ENCODE measurements at places on chromosomes 7 and 10.

- no peak for DNase-seq
Observed at GRCh38 chr10:43913676-43914235, 265.1 kb upstream of the ZNF32 start.

DNA sequence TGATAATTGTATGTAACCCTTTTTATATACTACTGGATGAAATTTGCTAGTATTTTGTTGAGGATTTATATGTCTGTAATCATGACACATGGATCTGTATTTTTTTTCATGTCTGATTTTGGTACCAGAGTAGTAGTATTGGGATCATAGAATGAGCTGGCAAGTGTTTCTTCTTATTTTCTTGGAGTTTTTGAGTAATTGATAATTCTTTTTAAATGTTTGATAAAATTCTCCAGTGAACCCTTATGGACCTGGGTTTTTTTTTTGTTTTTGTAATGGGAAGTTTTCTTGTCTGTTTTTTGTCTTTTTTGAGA, 28.4 kb downstream of the ZNF33A start:
- no peak for DNase-seq

DNA sequence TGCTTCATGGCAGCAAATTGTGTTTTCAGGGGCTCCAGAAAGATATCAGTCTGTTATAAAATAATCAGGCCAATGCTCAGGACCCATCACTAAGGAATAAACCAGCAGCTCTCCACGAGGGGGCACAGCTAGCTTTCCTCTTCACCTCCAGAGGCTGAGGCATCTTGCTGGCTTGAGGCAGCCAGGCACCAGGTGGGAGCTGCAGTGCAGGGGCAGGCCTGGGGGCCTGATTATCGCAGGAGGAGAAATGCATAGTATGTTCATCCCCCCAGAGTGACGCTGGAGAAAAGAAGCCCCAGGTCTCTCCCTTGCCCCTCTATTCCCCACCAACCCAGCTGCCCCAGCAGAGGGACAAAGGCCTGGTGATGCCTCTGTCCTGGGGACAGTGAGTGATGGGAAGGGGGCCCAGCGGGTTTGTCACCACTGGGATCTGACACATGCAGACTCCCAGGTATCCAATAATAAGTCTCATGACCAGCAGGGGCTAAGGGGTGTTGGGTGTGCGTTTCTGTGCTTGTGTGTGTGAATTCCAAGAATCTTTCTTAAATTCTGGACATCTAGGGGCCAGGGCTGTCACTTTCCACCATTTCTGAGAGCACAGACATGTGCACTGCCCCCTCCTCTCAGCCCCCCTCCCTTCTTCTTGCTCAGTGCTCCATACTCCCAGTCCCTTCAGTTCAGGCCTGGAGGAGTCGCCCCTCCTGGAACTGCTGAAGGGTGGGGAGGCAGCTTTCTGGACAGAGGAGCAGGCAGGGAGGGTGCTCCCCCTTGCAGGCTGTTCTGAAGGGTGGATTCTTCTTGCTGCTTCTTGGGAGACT, 128.1 kb upstream of the FAM20C start:
- DNase-seq, result peak; percentile 66

GRCh38 chr10:77633376-77633775, 4.2 kb downstream of the KCNMA1 start:
- DNase-seq, result no peak

DNA sequence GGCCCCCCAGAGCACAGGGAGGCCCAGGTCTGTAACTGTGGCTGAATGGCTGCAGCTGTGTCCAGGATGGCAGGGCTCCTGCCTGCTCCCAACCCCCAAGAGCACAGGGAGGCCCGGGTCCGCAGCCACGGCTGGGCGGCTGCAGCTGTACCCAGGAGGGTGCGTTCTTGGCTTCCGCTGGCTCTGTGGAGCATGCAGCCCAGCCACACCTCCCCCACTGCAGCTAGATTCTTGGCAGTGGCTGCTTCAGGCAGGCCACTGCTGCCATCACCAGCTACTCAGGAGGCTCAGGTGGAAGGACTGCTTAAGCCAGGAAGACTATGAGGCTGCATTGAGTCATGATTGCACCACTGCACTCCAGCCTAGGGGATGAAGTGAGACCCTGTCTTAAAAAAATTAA, 27.9 kb downstream of the C7orf25 start:
- peak; percentile 67 for DNase-seq

DNA sequence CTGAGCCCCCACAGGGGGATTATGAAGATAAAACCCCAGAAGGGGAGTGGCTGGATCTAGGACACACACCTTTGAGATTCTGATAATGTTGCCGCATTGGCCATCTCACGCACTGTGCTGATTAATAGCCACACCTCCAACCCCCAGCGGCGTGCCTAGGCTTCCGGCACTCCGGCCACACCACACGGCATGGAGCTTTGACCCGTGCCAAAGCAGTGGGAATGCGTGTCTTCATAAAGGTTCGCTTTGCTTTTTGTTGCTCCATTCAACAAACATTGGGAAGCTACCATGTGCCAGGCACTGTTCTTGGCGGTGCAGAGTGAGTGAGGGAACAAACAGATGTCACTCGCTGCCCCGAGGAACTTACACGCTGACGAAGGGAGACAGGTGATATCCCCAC, 117.6 kb downstream of the TCERG1L start:
- DNase-seq, result no peak

GRCh38 chr7:28661826-28662595, 249.7 kb downstream of the CREB5 start:
- DNase-seq, result no peak

GRCh38 chr10:78178940-78179339, 145.3 kb downstream of the RPS24 start:
- DNase-seq, result no peak

- no peak for DNase-seq
Observed at GRCh38 chr7:54877683-54878082, 118.7 kb upstream of the SEC61G start.

GRCh38 chr7:55192723-55193122, 172.4 kb upstream of the LANCL2 start:
- DNase-seq, result no peak

- DNase-seq, result no peak
Observed at GRCh38 chr10:107103174-107104025, 61.1 kb downstream of the SORCS1 start.

GRCh38 chr10:89478739-89479654, 56.4 kb downstream of the SLC16A12 start:
- no peak for DNase-seq

GRCh38 chr7:23254051-23254681, 7.6 kb downstream of the GPNMB start:
- DNase-seq, result no peak

GRCh38 chr7:44387389-44387788, 62.0 kb upstream of the CAMK2B start:
- peak; percentile 47 for DNase-seq

GRCh38 chr7:27639851-27640250, 22.8 kb downstream of the HIBADH start:
- DNase-seq, result no peak

DNA sequence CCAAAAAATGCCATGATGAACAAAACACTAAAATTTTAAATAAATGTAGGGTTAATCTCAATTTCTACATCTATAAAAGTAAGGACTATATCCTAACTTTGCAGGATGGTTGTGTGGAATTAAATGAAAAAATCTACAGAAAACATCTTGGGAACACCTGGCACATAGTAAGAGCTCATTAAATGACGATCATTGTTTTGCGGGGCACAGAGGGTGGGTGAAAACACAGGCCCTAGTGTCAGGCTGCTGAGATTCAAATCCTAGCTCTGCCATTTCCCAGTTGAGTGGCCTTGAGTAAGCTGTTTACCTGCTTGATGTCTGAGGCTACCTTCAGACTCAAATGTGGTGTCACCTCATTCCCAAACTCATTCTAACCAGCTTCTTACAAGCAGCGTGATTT, 35.6 kb downstream of the BTBD16 start:
- DNase-seq, result no peak

GRCh38 chr10:85259908-85260307, 931.5 kb downstream of the CCSER2 start:
- no peak for DNase-seq

- DNase-seq, result peak; percentile 20
Observed at GRCh38 chr7:64959072-64959747, 31.6 kb downstream of the ZNF117 start.

GRCh38 chr10:101512738-101513137, 75.3 kb downstream of the POLL start:
- DNase-seq, result no peak

GRCh38 chr7:51114501-51114900, 202.1 kb downstream of the COBL start:
- no peak for DNase-seq

DNA sequence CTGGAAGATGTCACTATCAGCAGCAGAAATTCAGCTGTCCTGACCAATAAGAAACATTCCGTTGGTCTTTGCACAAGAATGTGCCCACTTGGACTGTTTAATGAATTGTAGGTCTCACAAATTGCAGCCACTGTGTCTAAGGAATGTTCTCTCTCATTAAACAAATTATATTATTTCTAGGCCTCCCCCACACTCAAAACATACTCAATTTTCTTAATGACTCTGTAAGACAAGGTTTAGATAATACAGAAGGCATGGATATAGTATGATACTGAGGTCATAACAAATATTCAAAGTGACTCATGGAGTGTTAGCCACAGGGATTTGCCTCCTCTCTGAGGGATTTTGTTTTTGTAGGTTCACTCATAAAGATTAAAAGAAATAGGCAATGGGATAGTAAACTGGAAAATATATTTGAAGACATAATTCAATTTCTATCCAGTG, 197.5 kb downstream of the PTN start:
- no peak for DNase-seq

DNA sequence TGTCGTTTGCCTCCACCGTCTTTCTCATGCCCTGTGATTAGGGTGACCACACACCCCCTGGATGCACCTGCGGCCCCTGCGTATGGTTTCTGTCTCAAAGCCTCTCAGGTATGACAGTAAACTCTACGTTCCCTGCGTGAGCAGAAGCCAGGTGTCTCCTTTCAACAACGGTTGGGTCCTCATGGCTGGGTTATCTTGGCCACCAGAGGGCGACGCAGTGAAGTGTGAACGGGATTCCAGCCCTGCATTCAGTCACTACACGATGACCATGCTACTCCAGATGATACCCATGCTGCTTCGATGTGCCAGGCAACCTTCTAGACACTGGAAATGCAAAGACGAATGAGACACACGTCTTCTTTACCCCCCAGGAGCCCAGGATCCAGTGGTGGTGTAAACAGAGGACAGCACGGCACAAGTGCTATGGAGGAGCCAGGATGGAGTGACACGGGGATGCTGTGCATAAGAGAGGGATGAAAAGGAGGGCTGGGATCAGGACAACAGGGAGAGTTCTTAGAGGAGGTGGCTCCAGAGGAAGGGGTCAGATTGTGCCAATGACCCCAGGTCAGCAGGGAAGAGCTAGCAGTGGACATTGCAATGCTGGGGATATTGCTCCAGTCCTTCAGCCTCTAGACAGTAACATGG, 228.1 kb upstream of the PFKP start:
- peak; percentile 23 for DNase-seq

DNA sequence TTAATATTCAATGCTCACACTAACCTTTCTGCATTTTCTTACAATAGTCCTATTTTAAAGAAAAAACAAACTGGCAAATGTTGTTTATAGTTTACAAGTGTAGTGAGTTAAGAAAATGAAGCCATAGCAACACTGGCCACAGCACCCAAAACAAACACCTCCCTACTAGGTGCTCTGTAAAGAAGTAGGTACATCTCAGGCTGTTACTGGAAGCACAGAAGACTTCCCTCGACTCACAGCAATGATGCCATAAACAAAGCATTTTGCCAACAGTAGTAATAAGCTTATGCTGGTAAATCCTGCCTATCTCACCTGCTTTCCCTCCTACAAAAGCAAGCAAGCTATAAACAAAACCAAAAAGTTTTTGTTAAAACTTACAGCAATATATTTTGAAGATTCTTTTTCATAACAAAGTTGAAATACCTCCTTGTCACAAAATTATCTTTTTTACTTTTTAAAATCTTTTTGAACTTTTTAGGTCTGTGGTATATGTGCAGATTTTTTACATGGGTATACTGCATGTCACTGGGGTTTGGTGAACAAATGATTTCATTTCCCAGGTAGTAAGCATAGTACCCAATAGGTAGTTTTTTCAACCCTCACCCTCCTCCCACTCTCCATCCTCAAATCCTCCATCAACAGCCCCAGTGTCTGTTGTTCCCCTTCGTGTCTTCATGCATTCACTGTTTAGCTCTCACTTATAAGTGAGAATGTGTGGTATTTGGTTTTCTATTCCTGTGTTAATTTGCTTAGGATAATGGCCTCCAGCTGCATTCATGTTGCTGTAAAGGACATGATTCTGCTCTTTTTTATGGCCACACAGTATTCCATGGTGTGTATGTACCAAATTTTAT, 28.4 kb downstream of the COA1 start:
- DNase-seq, result peak; percentile 21

DNA sequence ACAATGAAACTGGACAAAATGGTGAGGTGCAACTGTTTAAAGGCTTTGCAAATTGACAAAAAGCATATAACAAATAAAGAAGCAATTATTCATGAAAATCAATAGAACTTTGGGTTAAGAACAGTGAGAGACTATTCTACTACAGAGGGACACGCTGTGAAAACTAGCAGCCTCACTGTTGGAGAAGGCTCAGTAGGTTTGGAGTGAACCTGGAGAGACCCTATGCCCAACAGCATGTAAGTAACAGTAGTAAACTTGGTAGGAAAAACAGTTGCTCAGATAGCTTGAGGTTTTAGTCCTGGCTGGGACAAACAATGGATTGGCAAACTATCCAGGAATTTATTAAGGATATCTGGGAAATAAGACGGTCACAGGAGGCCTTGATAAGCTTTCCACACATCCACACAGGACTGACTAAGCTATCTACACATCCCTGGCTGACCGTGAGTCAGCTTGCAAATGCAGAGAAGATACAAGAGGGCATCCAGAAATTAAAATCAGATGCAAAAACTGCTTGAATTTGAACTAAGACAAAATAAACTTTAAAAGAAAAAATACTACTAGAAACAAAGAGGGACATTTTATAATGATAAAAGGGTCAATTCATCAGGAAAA, 15.9 kb downstream of the FAM149B1 start:
- no peak for DNase-seq

GRCh38 chr10:78171633-78172400, 138.2 kb downstream of the RPS24 start:
- DNase-seq, result no peak

GRCh38 chr7:142488036-142488633, 230.3 kb upstream of the PRSS58 start:
- no peak for DNase-seq

- no peak for DNase-seq
Observed at GRCh38 chr10:44516891-44517290, 132.0 kb upstream of the CXCL12 start.

DNA sequence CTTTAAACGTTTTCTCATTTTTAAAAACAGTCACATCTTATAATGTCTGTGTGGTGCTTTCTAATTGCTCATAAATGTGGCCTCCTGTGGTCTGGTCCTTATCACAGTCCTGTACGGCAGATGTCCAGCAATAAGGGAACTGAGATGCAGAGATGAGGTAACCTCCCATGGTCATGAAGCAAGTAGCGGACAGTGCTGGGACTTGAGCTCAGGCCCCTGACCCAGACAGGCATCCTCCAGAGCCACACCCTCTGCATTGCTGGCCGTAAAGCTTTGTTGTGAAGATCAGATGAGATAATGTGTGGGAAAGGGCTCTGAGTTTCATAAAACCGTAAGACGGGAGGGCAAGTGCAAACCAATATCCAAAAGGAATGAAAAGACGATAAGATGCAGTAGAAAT, 48.2 kb downstream of the DYNC2I1 start:
- no peak for DNase-seq

GRCh38 chr10:66654861-66655260, 271.0 kb upstream of the LRRTM3 start:
- no peak for DNase-seq

GRCh38 chr7:51929818-51930217, 613.2 kb upstream of the COBL start:
- no peak for DNase-seq

- no peak for DNase-seq
Observed at GRCh38 chr10:971150-971542, 17.1 kb upstream of the GTPBP4 start.

Measured in NAMALWA (cell line).